ENCODE measurements at places on chromosomes 5 and 9.

DNA sequence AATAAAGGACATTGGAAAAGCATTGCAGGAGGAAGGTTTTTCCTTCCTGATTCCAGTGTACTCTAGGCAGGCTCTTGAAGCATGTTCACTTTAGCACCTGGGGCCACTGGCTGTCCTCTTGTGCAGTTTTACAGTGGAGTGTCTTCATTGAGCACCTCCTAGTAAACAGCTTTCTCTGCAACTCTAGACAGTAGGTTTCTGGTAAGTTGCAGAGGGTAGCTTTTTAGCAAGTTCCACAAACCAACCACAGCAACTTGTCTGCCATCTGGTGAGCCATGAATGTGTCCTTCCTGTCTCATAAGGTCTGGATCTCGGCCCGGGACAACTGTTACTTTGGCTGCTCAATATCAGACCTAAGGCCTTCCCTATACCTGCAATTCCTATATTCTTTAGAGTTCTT, 488.0 kb downstream of the MAN2A1 start:
- DNase-seq: no peak

DNA sequence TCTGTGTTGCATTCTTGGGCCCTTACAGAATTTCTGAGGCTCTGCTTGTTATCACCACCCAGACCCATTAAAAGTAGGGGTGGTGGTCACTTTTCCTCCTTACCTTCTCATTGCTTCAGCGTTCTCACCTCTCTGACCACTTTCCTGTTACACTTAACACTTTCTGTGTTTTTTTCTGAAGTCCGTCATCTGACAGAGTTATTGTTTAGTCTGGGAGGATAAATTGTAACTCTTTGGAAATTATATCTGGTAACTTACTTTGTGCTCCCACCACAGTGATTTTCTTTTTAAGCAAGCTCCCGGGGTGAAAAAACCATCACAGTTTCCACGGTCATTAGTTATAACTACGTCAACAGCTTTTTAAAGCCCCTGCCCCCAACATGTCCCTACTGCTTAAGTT, 211.2 kb upstream of the OTULINL start:
- DNase-seq: no peak

DNA sequence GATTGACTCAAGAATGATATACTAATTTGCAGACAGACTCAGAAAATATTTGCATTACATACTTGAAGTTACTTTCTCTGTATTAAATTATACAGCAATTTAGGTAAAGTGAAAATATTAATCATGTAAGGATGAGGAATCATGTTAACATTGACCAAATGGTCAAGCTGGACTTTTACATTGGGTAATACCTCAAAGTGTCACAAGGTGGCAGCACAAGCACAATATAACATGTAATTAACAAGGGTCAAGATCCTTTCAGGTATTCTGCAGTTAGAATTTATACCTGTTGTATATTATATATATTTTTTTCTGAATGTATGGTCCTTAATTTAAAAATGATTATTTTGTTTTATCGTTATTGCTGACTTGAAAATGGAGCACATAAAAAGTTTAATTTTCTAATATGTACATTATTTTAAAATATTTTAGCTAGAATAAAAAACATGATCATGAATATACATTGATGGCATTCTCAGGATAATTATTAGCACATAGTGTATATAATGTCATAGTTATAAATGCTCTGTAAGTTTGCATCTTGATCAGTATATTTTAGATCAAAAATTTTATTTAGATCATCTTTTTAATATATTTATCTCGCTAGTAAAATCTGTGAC, 8.6 kb downstream of the HAPLN1 start:
- DNase-seq: no peak

GRCh38 chr9:32395510-32396216, 11.2 kb downstream of the ACO1 start:
- no peak for DNase-seq

- DNase-seq: no peak
Measured at GRCh38 chr9:93830606-93831005, 124.5 kb downstream of the BARX1 start.

DNA sequence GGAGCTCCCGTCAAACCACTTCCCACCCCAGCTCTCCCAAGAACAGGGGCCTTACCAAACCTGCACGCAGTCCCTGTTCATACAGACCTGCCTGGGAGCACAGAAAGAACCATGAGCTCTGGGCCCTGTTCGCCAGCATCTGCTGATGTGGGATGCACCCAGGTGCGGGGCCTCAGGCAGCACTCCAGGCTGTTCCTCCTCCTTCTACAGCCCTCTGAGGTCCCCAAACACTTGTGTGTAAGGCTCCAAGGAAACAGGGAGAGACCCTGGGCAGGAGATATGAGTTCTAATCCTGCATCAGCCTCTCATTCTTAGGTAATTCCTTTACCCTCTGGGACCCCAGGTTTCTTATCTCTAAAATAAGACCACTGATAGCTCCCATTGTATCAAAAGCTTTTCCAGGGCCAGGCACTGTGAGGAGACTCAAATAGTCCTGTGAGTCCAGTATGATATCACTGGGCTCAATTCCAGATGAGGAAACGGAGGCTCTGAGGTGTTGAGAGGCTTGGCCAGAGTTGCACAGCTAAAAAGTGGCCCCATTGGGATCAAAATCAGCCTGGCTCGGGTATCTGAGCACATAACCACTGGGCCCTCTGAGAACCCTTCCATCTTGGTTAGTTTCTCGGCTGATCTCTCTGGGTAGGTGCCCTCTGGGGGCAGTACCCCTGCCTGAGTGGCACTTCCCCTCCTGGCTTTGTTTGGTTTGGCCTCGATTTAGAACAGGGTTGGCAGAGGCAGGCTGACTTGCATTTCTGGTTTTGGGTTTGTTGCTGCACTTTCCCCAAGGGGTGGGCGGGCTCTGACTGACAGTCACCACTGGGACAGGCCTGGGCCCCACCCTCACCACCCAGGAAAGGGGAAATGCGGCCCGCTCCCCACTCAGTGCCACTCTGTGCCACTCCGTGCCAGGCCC, 116.8 kb downstream of the RGS3 start:
- no peak for DNase-seq

GRCh38 chr9:127035423-127035822, 87.0 kb downstream of the ANGPTL2 start:
- no peak for DNase-seq

- no peak for DNase-seq
Measured at GRCh38 chr5:179319123-179319522, 26.1 kb downstream of the ADAMTS2 start.

DNA sequence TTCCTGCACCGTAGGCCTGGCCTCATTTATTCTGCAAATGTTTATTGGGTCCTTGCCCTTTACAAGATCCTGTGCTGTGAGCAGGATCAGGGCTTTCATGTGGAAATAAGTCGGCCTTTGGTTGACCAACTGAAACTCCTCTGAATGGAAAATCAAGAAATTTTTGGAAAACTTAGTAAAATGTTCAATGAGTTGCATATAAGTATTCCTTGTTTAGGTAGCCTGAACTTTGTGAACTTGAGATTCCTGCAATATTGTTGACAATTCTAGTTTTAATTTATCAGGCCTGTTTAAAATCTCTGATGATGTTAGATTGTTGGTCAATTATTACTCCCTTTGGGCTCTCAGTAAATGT, 1.1 kb downstream of the MAML1 start:
- DNase-seq: no peak

GRCh38 chr5:147359101-147359500, 124.3 kb downstream of the STK32A start:
- DNase-seq: no peak

GRCh38 chr5:135487839-135488514, 35.8 kb upstream of the TIFAB start:
- no peak for DNase-seq

- DNase-seq: no peak
Measured at GRCh38 chr5:3361811-3362605, 233.6 kb upstream of the IRX1 start.

DNA sequence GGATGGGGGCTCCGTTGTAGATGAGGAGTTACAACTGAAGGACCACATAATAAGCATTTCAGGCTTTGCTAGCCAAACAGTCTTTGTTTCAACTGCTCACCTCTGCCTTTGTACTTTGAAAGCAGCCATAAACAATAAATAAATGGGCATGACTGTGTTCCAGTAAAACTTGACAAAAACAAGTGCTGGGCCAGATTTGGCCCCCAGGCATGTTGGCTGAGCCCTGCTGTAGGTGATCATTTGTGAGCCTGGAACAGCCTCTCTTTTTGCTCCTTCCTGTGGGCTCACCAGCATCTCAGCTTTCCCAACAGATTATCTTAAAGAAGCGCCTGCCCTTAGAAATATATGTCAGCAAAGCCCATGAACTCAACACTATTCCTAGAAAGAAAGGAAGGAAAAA, 149.4 kb downstream of the GOLPH3 start:
- DNase-seq: no peak

GRCh38 chr5:103569313-103570060, 6.9 kb upstream of the NUDT12 start:
- DNase-seq: no peak

GRCh38 chr5:165196961-165197360, 1691.5 kb downstream of the MAT2B start:
- DNase-seq: no peak

- DNase-seq: no peak
Measured at GRCh38 chr9:76588316-76588715, 129.3 kb downstream of the GCNT1 start.
